H1 (cell line): ENCODE measurements at places on chromosomes 7 and 10.
A peak's percentile ranks its signal among the peaks of the same experiment; 100 is the strongest.

GRCh38 chr10:124666494-124666893, 77.7 kb downstream of the FAM53B start:
- no peak for DNase-seq

DNA sequence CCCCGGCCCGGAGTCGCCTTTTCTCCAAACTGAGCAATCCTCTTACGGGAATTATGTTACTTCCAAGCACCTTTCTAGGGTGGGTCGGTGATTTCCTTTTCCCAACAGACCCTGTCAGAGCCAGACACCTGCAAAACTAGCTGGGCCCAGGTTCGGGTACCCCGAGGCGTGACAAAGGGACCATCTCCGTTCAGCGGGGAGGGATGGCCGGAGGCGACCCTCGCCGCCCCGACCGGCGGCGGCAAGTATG, 445 bp downstream of the PPA1 start:
- no peak for DNase-seq

- peak; percentile 52 for DNase-seq
Measured at GRCh38 chr10:24513155-24513554, 210.5 kb downstream of the ARHGAP21 start.

GRCh38 chr7:25638590-25639244, 410.4 kb upstream of the NPVF start:
- no peak for DNase-seq

DNA sequence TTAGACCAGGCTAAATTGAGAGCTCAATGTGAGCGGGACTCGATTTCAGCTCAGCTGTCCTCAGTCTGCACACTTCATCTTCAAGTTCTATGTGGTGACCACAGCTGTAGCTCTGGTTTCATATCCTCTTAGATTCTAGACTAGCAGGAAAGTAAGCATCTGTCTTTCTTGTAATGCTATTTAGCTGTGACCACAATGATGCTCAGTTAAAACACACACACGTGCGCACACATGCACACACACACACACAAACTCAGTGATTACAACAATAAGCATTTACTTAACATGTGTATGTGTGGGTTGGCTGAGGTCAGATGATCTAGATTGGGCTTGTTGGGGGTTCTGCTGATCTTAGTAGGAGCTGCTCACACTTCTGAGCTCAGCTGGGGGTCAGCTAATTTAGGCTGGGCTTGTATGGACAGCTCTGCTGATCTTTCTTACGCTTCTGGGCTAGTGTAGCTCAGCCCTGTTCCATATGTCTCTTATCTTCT, 82.5 kb downstream of the ZNF365 start:
- DNase-seq, result no peak

DNA sequence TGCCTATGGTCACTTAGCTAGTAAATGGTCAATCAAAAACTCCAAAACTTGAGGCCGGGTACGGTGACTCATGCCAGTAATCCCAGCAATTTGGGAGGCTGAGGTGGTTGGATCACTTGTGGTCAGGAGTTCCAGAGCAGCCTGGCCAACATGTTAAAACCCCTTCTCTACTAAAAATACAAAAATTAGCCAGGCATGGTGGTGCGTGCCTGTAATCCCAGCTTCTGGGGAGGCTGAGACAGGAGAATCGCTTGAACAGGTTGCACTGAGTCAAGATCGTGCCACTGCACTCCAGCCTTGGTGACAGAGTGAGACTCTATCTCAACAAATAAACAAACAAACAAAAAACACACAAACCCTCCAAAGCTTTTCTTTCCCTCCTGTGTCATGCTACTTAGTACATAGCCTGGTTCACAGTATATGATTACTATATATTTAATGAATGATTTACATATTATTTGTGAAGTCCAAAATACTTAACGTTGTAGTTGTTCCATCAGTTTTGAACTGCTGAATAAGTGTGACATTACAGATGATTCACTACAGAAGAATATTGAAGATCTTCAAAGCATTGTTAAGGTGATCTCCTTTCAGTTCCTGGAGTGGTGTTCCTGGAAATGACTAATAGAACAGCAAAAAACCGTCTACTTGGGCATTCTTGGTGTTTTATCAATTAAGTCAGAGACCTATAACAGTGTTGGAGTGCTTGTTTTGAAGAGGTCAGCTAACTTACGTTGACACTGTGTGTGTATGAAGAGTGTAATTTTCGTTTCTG, 72.9 kb downstream of the ADK start:
- DNase-seq, result no peak

- peak; percentile 58 for DNase-seq
Measured at GRCh38 chr7:87312215-87312865, 33.1 kb upstream of the CROT start.

GRCh38 chr10:76433161-76434005, 1002.0 kb downstream of the LRMDA start:
- no peak for DNase-seq

GRCh38 chr10:19904202-19904661, 88.0 kb downstream of the PLXDC2 start:
- DNase-seq, result no peak

DNA sequence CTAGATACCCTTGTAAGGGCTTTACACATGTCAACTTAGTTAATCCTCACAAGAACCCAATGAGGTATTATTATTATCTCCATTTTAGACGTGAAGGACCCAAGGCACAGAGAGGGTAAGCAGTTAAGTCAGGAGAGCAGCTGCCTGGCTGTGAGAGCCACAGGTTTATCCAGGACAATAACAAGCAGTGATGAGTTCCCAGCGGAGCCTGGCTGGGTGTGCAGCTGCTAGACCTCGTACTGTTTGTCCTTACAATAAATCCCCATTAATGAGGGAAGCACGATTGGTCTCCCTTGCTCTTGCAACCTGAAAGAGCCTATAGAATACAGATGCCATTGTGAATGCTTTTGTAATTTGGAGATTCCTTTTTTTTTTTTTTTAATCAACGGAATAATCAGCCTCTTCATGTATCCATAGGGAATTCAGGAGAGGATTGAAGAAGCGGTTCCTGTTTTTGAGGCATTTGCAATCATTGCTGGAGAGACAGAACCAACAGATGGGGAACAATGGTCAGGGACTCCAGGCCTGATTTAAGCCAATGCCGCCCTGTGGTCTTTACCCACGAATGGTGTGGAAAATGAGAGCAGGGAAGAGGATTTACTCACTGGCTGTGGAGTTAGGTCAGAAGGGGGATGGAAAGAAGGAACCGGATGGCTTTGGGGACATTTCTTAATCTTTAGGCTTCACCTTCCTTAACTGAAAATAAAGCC, 12.3 kb upstream of the ASB4 start:
- no peak for DNase-seq

DNA sequence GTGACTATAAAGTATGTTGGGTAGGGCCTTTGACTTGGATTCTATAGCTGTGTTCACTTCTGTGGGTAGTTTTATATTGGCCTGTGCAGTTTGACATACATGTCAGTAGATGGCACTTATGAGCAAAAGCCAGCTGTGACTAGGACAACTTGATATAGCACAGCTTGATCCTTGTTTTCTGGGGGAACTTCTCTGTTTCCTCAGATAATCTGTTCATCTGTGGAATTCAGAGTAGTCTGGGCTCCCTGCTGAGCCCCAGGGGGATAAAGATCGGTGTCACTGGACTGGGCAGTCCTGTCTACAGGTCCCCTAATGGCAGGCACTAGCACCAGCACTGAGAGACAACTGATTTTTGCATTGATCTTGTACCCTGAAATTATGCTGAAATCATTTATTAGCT, 25.4 kb downstream of the CYP2C9 start:
- peak; percentile 48 for DNase-seq

- no peak for DNase-seq
Measured at GRCh38 chr10:99850767-99851340, 68.4 kb downstream of the ABCC2 start.

DNA sequence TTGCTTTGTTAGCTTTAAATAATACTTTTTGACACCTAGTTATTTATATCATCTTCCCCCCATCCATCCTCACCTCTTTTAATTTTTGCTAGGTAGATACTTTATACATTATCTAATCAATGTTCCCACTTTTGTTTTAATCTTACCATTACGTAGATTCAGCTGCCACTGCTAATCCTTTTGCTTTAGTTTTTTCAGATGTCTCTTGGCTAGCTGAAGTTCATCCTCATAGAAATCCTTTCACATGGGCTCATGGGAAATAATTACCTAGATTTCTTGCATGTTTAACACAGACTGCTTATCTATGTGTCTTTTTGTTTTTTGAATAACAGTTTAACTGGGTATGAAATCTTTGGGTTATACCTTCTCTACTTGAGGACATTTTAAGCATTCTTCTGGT, 60.1 kb downstream of the ZNRF2 start:
- no peak for DNase-seq

DNA sequence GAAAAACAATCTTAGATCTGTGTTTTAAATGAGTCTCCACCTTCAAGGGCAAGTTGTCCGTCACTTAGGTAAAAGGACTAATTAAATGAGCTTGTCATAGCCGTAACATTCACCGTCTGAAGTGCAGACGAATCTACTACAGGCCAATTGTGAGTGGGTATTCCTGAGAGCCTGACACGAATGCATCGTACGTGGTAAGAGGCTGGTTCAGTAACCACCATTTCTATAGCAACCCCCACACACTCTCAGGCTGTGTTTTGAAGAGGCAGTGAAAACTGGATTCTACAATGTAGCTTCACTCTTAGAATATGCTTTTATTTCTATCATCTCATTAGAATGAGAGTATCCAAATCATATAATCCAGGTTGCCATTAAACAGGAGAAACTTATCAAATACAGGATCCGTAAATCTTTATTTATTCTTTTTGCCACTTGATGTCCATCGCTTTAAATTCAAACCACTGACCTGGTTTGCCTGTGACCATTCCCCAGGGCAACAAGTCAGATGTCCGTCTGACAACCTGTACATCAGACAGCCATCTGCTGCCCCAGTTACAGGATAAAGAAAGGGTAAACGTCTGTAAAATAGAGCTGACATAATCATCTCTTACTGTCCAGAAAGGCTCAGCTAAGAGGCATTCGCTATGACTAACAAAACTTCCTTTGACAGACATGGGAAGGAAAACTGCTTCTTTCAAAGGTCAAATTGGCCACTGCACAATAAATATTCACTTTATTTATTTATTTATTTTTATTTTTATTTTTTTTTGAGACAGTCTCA, 70.3 kb upstream of the NMT2 start:
- DNase-seq, result no peak

- DNase-seq, result no peak
Measured at GRCh38 chr10:33739031-33739430, 404.6 kb upstream of the NRP1 start.

DNA sequence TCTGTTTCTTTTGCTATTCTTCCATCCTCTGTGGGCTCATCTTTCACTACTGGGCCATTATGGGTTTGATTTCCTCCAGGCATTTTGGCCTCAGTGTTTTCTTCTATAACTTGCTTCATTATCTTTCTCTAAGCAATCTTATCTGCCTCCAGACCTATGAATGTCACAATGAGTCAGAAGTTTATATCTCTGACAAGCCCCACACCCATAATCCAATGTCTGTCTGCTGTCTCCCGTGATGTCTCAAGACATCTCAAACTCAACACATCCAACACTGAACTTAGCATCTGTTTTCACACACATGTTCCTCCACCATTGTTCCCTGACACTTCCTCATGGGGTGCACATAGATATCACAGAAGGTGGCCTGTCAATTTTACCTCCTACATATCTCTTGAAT, 46.7 kb upstream of the RHOBTB1 start:
- no peak for DNase-seq

GRCh38 chr7:52862321-52862720, 173.1 kb upstream of the POM121L12 start:
- DNase-seq, result no peak

DNA sequence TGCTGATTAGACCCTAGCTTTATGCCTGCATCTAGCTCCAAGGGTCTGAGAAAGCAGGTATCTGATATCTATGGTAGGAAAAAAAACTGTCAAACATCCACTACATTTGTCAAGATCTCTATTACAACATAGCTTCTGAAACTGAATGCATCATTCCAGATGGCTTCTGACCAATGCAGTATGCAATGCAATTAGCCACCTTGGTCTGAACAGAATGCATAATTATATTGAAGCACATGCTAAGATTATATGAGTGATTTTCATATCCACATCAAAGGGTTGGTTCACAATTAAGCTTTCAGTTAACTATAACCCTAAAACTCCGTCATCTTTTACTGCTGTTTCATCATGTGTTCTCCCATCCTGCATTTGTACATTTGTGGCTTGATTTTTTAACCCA, 271.4 kb downstream of the POLR1F start:
- DNase-seq, result no peak
